Hematopoietic multipotent progenitor cell (in vitro differentiated cells): ENCODE measurements at places on chromosomes 1 and 21. TPM values are rescaled to one million over a fixed set of nuclear protein-coding genes. Genes with fewer than 3 reads are reported as not detected.

DNA sequence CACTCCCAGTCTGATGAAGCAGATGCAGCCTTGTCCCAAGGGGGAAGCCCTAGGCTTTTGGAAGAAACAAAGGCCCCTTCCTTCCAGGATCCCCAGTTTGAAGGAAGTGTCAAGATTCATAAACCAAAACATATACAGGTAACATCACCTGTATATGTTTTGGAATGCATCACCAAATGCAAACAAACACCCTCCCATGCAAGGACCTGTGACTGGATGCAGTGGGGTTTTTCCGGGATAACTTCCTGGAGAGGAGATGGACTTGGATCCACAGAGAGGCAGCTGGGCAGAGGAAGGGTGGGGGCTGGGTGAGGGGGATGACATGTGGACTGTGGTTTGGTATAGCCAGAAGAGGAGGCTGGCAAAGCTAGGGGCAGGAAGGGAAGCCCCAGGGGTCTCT lies 1.5 kb upstream of the PLA2G2F start:
- no peak for DNase-seq

- DNase-seq: no peak
Observed at GRCh38 chr1:94124538-94124937, 3.6 kb upstream of the ABCA4 start.

- no peak for DNase-seq
Observed at GRCh38 chr1:6700853-6701436, 671 bp downstream of the DNAJC11 start.

DNA sequence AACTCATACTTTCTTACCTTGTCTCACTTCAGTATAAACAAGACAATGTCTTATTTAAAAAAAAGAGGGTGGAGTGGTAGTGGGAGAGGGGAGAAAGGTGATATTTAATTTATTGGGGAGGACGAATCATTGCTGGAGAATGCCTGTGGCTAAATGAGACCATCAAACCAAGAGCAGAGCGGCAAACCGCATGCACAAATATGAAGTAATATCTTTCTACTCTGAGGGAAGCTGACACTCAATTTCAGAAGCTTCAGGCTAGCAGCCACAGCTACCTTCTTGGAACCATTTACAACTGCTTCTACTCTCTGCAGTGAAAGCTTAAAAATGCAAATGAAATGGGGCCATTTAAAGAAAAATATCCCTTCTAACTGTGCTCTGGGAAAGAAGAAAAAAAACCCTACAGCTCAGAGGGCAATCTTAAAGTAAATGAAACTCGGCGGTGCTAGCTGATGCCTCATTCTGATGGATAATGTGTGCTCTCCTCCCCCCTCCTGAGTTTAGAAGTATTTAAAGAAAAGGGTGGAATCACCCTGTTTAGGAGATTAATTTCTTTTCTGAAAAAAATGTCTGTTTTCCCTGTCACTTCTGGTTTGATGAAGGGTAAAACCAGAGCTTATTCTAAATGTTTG lies 178.2 kb upstream of the CAMK1G start:
- no peak for DNase-seq

GRCh38 chr1:100107696-100108095 lies 25.0 kb downstream of the SASS6 start:
- DNase-seq: no peak

The OR2T29 gene
- not detected for total RNA-seq

The LYSMD1 gene
- 2.4 TPM for total RNA-seq

The EPS8L3 gene
- not detected for total RNA-seq

DNA sequence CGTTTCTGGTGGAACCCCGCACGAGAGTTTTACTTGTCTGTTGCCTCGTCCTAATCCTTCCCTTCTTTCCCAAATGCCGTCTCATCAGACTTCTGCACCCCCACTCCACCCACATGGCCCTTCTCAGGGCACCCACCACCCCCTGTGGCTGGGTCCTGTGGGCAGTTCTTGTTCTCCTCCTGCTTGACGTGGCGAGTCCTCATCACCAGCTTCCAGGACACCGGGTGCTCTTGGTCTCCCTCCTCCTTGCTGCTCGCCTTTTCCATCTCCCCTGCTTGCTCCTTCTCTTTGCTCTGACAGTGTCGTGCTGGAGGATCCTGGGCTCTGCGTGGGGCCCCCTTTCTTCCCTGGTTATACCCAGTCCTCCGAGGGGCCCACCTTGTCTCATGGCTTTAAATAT lies 51.8 kb downstream of the B3GALT5 start:
- DNase-seq: no peak

GRCh38 chr1:98368995-98369394 lies 292.5 kb upstream of the SNX7 start:
- no peak for DNase-seq

- no peak for DNase-seq
Observed at GRCh38 chr1:23202263-23202749, 15.0 kb downstream of the HTR1D start.

- DNase-seq: no peak
Observed at GRCh38 chr1:204283711-204284651, 70.2 kb upstream of the GOLT1A start.

- DNase-seq: no peak
Observed at GRCh38 chr1:4010284-4010683, 110.2 kb upstream of the C1orf174 start.

The LGR6 gene
- 0.54 TPM for total RNA-seq

GRCh38 chr21:36791180-36791579 lies 92.3 kb downstream of the SIM2 start:
- no peak for DNase-seq

The METTL18 gene
- 1.9 TPM for total RNA-seq

DNA sequence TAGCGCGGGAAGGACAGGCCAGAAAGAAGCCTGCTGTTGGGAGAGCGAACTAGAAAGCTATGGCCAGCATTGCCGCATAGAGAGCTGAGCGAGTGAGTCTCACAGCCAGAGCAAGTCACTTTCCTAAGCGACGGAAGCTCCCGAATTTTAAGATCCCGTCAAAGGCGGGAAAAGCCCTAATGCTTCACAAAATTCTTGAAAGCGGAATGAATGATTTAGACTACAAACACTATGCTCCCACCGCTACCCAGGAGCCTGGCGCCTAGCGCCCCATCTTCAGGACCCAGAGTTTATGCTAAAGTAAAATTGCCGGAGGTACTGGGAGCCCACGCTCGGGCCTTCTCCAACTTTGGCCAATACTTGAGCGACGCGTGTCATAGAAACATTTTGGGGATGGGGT lies 409.9 kb upstream of the ESRRG start:
- no peak for DNase-seq

DNA sequence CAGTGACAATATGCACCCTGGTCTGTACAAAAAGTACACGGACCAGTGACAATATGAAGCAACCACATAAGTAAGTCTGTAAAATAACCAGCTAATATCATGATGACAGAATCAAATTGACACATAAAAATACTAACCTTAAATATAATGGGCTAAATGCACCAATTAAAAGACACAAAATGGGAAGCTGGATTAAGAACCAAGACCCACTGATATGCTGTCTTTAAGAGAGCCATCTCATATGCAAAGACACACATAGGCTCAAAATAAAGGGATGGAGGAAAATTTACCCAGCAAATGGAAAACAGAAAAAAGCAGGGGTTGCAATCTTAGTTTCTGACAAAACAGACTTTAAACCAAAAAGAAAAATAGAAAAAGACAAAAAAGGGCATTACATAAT lies 70.4 kb upstream of the VCAM1 start:
- no peak for DNase-seq

DNA sequence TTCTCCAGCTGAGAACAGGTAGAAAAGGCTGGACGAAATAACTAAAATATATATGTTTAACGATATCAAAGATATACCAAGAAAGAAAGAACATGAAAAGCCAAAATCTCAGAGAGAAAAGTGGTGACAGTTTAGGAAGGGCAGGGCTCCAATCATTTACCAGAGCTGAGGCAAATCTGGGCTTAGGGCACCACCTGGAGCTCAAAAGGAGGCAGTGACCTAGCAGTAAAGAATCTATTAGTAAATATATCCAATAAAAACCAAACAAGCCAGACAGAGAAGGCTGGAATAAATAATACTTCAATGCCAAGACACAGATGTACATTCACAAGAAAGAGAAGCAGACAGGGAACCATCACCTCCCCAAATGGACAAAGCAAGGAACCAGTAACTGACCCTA lies 43.5 kb downstream of the CHIA start:
- DNase-seq: peak; percentile 29

The CNST gene
- total RNA-seq: 33.4 TPM

DNA sequence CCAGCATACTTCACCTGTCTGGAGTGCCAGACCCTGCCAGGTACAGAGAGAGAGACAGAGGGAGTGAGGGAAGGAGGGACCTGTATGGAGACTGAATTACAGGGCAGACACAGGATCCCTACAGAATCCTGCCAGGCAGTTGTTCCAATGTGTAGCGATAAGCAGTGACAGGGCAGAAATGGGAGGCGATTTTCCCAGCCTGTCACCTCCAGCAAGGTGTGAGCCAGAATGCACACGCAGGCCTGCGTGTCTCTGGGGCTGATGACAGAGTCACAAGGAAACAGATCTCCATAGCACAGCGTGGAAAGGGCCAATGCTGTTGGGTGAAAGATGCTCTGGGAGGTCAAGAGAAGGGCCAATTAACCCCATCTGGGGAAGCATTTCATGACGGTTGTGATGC lies 111.3 kb downstream of the HIVEP3 start:
- DNase-seq: no peak

- DNase-seq: peak; percentile 43
Observed at GRCh38 chr21:20570824-20571232, 427.4 kb upstream of the NCAM2 start.

The HPCA gene
- total RNA-seq: not detected

The IGSF3 gene
- 0.27 TPM for total RNA-seq
